ENCODE measurements at places on chromosomes 12 and 14.

GRCh38 chr12:109627633-109628032 is 54.0 kb downstream of the MVK start:
- no peak for DNase-seq

DNA sequence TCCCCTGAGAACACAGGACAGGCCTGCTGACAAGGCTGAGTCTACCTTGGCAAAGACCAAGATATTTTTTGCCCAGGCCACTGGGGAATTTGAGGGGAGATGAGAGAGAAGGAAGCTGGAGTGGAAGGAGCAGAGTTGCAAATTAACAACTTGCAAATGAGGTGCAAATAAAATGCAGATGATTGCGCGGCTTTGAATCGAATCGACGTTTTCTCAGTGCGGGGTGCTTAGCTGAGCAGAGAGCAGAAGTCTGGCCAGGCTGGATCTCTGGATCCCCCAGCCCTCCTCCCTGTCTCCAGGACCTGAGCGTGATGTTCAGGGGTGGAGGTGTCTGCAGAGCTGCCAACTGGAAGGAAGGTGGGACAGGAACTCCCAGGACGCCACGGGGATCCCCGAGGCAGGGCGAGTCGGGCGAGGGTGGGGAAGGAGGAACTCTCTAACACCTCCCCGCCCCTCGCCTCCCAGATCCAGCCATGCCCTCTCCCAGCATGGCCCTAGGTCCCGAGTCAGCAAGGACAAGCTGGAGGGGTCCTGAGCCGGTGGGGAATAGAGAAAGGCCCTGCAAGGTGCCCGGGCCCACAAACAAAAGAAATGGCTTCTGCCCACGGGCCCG is 527 bp upstream of the CARMIL3 start:
- DNase-seq = no peak

- DNase-seq = no peak
Measured at GRCh38 chr14:33375786-33376185, 437.1 kb downstream of the NPAS3 start.

DNA sequence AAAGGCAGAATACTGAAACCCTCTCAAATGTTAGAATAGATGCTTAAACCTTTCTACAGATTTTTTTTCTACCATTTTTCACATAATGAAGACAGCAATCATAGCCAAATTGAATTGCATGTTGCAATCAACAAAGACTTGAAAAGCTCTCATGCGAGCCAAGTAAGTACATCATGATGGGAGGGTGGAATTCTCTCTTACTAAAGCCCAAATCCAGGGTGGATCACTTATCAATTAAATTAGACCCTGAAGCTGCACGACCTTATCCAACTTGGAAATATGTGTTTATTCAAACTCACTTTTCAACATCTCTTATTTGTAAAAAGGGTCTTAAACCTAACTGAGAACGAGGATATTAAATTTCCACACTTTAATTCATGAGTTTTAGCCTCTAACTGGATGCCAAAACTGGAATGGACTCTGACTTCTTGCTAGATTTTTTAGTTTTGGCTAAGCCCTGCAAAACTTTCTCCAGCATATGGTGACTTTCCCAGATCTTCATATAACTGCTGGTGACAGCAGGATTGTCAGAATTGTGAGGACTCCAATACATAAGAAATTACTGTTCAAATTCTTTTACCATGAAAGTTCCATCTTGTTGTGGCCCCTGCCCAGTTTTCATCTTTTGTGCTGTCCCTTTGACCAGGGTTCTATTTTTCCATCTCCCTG is 53.6 kb downstream of the HECTD4 start:
- no peak for DNase-seq

DNA sequence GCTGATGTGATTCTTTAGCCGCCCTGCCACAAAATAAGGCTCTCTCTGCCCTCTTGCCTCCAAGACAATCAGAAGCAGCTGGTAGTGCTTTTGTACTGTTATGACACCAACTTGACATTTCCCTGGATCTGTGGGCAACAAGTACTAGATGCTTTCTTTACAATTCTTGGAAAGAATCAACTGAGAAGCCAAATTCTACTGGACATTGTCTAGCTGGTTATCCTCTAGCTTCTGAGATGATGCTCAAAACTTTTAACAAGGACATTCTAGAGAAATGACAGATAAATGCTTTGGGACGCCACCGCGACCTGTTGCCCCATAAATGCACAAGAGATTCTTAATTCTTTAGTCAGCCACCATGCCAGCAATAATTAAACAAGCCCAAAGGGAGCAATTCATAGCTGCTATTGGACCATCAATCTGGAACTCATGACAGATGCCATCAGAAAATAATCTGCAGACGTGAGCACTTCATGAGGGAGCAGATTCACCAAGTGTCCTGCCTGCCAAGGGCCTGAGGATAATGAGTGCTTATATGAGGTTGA is 22.8 kb downstream of the FMNL3 start:
- DNase-seq = no peak

DNA sequence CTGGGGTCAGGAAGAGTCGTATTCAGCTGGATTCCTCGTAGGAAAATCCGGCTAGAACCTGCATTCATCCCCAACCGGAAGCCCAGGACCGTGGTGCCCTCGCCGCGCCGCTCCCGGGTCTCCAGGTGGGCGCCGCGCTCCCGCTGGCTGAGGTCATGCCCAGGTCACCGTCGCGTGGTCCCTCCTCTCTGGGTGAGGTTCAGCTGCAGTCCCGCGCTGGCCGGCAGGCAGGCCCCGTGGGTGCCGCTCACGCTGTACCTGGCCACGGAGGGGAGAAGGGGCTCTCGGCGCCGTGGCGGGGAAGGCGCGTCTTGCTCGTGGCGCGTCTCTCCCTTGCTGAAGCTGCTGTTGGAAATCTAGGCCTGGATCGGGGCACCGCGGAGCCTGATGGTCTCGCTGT is 44.5 kb downstream of the LRTM2 start:
- DNase-seq = peak; percentile 9

- DNase-seq = no peak
Measured at GRCh38 chr14:25090256-25090655, 40.3 kb upstream of the STXBP6 start.

DNA sequence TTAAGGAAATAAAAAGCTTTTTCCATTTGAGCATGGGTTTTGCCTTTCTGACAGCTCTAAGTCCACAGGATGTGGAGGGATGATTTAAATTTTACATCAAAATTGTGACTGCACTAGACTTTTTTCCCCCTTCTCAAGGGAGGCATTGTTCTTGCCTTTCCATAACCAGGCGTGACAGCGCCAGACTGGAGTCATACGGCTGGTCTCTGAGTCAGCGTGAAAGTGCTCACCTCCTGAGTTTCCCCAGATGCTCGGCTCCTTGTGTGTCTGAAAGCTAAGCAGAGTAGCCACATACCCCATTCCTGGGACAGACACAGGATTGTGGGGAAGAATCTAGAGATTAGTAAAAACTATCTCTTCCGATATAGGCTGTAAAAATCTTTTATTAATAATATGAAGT is 43.1 kb downstream of the SOX5 start:
- DNase-seq = no peak

DNA sequence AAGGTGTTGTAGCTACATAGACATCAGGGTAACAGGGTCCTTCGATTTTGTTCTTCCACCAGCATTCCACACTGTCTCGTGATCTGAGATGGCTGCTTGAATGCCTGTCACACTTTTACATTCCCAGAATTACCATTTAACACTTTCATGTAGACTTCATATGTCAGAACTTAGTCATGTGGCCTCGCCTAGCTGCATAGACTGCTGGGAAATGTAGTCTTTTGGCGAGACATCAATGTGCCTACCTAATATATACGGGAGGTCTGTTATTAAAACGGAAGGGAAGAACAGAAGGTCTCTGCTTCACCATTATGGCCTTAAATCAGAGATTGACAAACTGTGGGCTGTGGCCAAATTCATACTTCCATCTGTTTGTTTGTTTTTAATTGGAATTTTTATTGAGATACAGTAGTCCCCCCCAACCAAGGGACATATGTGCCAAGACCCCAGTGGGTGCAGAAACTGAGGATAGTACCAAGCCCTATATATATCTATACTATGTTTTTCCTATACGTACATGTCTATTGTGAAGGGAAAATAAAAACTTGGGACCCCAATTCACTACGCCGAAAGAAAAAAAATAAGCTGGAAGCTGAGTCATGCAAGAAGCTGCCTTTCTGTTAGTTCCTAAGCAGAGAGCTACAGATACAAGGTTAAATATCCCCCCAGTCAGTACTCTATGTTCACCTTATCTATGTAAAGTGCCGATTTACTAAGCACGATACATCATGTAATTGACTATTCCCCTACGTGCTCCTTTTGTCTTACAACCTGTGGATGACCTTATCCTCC is 11.3 kb upstream of the HRK start:
- no peak for DNase-seq

GRCh38 chr12:68785358-68785757 is 22.6 kb upstream of the MDM2 start:
- DNase-seq = no peak

DNA sequence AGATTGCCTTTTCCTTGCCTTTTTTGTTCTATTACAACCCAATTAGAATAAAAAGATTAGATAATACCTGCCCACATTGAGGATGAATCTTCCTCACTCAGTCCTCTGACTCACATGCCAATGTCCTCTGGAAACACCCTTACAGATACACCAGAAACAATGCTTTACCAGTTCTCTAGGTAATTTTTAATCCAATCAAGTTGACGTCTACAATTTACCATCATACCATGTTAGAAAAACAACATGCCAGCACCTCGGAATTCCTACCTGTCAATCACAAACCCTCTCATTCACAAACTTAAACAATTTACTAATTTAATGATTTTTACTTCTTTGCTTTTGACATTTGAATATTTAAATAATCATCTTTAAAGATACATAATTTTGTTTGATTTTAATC is 953.8 kb downstream of the TRHDE start:
- DNase-seq = no peak

- no peak for DNase-seq
Measured at GRCh38 chr14:78073028-78073427, 97.1 kb upstream of the NRXN3 start.

DNA sequence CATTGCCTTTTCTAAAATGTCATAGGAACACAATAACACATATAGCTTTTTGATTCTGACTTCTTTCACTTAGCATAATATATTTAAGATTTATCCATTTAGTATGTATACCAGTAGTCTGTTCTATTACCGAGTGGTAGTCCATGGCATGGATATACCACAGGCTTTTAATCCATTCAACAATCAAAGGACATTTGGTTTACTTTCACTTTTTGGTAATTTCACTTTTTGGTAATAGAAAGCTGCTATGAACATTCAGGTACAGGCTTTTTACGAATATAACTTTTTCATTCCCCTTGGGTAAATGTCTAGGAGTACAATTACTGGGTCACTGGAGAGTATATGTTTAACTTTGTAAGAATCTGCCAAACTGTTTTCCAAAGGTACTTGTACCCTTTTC is 100.7 kb upstream of the PRICKLE1 start:
- no peak for DNase-seq

- DNase-seq = no peak
Measured at GRCh38 chr12:71161591-71161990, 3.8 kb upstream of the TSPAN8 start.

DNA sequence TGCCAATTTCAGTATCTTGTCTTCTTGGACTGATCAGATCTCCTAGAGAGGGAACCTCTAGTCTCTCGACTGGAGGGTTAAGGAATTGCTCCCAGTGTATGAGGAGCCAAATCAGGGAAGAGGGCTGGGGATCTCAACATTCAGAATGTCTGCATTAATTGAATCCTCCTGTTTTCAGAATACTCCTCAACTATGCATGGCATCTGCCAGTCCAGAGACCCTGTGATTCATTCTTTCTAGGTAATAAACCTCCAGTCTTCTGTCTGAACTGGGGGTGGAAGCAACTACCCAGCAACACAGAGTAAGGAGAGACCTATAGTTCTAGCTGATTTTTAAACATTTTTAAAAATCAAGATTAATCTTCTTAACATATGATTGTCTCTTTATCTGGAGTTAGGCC is 92.7 kb downstream of the AKAP6 start:
- no peak for DNase-seq

DNA sequence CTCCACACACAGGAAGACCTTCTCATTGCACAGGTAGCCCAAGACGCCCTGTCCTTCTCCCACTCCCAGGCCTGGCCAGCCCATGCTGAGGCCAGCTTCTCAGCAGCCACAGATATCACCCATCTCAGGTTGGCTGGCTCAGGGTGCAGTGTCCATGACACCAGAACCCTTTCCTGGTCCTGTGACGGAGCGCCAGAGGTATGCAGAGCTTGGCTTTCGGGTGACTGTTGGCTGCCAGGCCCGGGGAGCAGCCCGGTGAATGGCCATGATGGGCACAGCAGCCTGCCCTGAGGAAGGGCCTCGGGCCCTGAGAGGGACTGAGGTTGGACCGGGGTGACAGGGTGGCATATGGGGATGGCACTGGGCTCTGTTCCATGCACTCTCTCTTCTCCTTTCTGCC is 173.4 kb downstream of the TSPAN9 start:
- no peak for DNase-seq

GRCh38 chr14:51929166-51929565 is 60.2 kb upstream of the RTRAF start:
- no peak for DNase-seq

GRCh38 chr14:50040401-50040775 is 76.0 kb downstream of the VCPKMT start:
- DNase-seq = no peak

- DNase-seq = no peak
Measured at GRCh38 chr14:20730891-20731290, 14.8 kb upstream of the EDDM3A start.

DNA sequence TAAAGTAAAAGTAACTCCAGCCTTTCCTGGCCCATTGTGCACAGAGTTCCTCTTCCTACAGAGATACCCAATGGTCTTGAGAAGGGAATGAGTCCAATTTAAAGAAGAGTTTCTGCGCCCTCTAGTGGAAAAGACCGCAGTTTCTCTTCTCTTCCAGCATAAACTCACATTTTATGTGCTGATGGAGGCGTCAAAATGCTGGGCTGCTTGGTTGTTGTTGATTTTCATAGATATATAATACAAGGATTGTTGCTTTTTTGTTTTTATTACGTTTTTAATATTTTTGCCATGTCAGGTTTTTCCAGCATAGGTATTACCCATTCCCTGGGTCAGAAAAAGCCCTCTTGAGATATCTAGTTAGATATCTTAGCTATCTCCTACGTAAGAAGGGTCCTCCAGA is 356.9 kb upstream of the STXBP6 start:
- no peak for DNase-seq

DNA sequence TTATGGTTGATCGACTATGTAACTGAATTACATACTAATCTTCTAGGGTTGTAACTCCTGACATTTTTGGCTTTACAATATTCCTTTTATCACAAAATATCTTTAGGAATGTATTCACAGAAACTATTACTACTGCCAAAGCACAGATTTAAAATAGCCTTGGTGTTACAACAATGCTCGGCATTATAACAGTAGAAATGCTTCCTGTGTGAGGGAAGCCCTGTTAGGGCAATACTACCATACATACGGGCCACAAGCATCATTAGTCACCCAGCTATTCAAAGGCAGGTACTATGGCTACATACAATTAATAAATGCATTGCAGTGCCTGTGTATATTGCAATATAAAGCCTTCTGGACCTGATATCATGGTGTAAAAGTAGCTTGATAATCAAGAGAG is 517.8 kb downstream of the C12orf50 start:
- no peak for DNase-seq
